ENCODE measurements at places on chromosomes 3 and 15. TPM values are rescaled to one million over a fixed set of nuclear protein-coding genes. Genes with fewer than 3 reads are reported as not detected.
A peak's percentile ranks its signal among the peaks of the same experiment; 100 is the strongest.

Gene GABRA5
- total RNA-seq: 0.43 TPM

Gene ARHGEF26
- total RNA-seq: 1.7 TPM

Gene NRG4
- total RNA-seq: under 0.01 TPM

Gene RASGRF1
- total RNA-seq: 0.43 TPM

Gene GATM
- 0.32 TPM for total RNA-seq

Gene OR5K2
- total RNA-seq: not detected

Gene AGBL1
- total RNA-seq: not detected

GRCh38 chr3:24332092-24332491 is 162.6 kb downstream of the THRB start:
- no peak for DNase-seq

DNA sequence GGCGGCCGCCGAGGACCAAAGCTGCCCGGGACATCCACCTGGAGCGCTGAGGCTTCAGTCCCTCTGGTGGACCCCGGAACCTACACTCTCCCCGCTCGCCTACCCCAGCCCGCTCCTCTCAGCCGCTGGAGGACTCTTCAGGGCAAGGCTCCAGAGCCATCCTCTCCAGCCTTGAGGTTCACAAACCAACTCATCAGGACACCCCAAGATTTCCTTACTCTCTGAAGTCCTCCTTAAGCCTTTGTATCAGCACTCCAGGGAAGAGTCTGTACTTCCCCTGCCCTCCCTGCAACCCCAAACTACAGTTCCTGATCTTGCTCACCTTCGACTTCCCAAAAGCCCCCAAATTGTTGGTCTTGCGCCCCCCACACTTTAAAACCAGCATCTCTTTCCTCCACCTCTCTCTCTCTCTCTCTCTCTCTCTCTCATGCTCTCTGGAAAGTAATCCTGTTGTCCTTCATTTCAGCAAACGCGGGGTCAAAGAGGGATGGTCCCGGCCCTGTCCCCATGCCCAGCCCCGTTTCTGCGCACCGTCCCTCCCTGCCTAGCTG is 438 bp downstream of the THBS1 start:
- DNase-seq: no peak

DNA sequence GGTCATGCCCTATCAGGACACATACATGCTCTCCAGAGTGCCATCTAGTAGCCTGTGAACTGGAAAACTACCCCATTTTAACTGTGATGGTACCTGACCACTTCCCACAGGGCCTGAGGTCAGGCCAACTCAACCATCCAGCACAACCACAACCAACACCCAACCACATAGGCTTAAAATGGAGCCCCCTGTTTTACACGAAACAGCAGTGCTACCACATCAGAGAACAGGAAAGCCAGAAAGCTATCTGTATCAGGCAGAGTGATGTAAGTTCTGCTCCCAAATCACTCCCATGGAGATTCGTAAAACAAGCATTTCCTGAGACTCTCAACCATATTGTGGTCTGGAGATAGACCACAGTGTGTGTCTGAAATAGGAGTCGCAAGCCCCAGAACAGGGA is 1017.3 kb upstream of the EPHA6 start:
- DNase-seq: no peak

- peak; percentile 60 for DNase-seq
These were observed 12.6 kb upstream of the GOLGA6L7 start for GRCh38 chr15:28861031-28861534.

DNA sequence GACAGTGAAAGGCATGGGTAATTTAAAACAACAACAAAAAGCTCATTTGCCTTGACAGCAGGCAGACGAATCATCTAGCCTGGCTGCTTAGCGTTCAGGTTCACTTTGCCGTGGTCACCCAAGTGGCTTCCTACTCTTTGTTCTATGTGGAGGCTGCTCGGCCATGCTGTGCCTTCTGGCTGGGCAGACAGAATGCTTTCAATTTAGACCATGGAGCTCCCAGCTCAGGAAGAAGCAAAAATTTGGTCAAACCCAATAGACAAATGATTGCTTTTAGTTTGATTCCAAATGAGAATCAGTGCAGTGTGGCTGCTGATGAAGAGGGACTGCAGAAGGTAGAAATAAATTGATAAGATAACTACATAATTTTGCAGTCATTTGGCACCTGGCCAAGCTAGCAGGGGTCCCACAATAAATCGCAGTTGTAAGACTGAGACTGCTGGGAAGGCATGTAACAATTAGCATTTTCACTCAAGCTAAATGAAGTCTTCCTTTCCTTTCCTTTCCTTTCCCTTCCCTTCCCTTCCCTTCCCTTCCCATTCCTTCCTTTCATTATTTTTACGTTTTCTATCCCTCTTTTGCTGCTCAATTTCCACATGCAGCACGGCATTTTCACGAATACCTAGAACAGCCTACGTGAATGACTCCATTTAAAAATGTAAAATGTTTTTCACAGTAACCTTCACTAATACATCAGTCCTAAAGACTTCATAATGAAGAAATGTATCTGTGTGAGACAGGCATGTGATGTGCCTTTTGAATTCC is 360.4 kb upstream of the TGFBR2 start:
- DNase-seq: no peak

DNA sequence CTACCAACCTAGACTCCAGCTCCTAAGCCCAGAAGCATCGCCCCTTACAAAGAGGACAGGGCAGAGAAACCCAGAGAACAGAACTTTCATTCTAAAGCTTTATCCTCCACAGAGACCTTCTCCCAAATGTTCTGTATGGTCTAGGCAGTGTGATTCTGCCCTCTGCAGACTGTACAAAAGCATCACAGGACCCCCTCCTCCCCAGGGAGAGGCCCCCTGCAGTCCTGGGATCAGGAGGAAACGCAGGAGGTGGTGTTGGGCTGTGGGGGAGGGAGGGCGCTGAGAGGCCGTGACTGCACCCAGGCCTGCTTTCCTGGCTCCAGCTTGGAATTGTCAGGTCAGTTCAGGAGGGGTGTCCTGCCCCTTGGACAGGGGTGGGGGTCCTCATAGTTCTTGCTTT is 101.3 kb downstream of the DGKG start:
- no peak for DNase-seq

GRCh38 chr3:54557538-54558428 is 370.1 kb downstream of the LRTM1 start:
- no peak for DNase-seq

GRCh38 chr15:66986951-66987350 is 78.5 kb upstream of the SMAD3 start:
- DNase-seq: no peak

DNA sequence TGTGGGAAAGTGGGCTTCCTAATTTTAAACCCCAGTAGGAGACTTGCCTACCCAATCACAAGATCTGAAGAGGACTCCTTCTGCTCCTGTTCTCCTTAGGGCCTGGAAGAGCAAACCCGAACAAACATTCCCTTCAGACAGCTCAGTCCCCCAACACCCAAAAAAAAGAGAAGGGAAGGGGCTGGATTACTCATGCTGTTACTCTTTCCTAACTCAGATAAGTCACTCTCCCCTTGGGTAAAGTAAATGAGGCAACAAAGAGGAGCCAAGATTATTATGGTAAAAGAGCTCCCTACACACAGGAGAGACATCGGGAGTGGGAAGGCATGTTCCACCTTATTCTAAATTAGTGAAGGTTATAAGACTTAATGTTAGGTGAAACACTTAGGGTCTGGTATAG is 18.1 kb upstream of the LEKR1 start:
- DNase-seq: no peak

GRCh38 chr3:73827725-73828211 is 203.0 kb upstream of the PDZRN3 start:
- no peak for DNase-seq

DNA sequence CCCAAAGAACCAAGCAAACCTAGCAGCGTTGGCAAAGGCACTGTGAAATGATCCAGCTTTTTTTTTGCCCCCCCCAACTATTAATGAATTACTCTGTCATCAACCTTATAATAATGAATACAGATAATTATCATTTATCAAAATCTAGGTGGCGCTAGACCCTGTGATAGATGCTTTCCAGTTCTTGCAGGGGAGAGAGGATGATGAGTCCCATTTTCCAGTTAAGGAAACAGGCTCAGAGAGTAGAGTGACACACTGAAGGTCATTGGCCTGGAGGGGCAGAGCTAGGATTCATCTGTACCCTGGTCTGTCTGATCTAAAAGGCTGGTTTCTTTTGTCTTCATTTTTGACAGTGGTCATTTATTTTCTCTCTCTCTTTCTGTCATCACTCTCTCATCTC is 5.0 kb downstream of the ACOX2 start:
- DNase-seq: no peak

- peak; percentile 63 for DNase-seq
These were observed 34.4 kb downstream of the CA12 start for GRCh38 chr15:63347074-63347857.

- no peak for DNase-seq
These were observed 57.2 kb upstream of the MCF2L2 start for GRCh38 chr3:183485585-183485984.

- no peak for DNase-seq
These were observed 51.2 kb downstream of the CHAC1 start for GRCh38 chr15:41004490-41004889.

DNA sequence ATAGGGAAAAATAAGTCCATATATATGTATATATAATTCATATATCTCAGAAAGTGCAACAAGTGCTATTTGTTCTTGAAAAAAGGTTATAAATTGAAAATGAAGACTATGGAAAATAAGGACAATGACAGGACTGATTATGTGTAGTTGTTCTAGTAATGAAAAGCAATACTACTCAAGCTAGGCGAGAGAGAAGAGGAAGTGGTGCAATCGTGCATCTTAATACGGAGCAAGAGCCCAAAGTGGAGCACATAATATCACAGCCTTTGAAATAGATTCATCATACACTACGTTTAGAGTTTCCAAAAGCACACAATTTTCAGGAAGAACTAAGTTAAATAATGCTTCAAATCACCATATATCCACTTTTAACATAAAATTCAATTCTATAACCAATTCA is 87.9 kb downstream of the ULK4 start:
- no peak for DNase-seq

- no peak for DNase-seq
These were observed 123.2 kb downstream of the BDH1 start for GRCh38 chr3:197432384-197433127.

GRCh38 chr3:183527428-183528379 is 27.8 kb downstream of the KLHL6 start:
- DNase-seq: no peak

- peak; percentile 87 for DNase-seq
These were observed 78.1 kb upstream of the LMOD3 start for GRCh38 chr3:69200384-69201068.

DNA sequence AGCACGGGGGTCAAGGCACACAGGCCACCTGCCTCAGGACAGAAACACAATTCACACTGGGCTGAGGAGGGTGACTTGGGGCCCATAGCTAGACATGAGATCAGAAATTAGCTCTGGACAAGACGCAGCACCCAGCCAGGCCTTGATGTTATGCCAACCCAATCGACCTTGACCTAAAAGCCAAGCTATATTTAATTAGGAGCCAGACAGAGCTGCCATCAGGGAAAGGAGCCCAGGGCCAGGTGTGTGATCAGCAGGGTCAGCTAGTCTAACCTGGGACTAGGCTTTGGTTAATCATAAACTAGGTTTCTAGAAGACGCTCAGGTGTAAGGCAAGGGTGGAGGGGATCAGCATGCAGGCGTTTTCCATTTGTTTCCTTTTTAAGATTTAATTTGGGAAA is 23.9 kb upstream of the SLC25A36 start:
- DNase-seq: no peak

DNA sequence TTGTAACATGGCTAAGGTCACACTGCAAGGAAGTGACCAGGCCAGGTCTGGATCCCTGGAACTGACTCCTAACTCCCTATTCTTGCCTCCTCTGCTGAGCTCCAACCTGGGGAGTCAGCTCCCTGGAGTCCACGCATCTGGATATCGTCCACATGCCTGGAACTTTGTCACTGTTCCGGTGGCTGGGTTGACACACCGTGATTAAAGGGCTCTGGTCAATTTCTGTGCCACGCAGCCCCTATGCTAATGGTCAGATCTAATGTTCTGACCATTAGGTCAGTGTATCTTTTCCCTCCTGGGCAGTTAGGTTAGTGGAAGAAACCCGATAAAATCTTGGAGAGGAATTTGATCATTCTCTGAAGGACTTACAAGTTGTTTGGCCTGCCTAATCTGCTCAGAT is 1.6 kb upstream of the TPM1 start:
- no peak for DNase-seq

GRCh38 chr3:56200251-56200650 is 268.0 kb downstream of the ERC2 start:
- DNase-seq: no peak

DNA sequence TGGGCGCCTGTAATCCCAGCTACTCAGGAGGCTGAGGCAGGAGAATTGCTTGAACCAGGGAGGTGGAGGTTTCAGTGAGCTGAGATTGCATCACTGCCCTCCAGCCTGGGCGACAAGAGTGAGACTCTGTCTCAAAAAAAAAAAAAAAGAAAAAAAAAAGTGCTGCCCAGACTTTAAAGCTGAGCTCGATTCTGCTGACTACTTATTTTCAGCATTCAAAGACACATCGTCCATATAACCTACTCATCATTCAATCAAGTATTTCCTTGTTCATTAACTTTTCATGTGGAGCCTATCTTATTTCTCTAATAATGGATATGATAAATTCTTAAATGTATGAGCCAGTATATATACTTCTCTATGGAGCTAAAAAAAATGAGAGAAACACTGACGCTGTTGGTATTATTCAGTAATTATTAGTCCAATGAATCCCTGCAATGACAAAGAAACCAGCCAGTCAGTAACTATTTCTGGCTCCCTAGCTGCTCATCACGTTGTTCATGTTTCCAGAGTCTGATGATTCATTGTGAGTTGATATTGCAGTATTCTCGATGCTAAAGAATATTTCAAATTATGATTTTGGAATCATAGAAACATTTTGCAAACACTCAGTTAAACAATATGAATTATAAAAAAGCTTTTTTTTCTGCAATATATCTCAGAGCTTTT is 111.9 kb downstream of the RAP2B start:
- DNase-seq: peak; percentile 15

DNA sequence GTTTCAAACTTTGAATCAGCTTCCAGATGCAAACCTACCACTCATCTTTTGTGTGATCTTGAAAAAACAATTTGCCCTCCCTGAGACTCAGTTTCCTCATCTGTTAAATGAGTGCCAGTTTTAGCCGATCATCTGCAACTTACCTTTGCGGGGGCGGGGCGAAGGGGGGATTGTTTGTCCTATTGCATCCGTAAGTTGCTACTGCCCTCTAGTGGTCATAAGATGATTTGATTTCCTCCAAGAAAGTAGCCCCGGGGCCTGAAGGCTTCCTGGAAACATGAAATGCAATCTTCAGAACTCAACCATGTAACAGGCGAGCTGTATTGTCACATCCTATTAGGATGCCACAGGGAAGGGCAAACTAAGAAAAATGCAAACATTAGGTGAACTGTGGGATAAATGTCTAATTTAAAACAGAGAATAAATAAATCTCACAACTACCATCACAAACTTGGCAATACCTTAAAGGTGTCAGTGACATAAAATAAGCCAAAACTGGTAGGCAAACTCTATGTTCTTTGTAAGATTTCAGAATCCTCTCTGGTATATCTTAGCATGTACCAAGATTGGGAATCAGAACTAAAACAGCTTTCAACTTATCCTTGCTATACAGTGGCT is 63.5 kb upstream of the CLDN18 start:
- peak; percentile 72 for DNase-seq

DNA sequence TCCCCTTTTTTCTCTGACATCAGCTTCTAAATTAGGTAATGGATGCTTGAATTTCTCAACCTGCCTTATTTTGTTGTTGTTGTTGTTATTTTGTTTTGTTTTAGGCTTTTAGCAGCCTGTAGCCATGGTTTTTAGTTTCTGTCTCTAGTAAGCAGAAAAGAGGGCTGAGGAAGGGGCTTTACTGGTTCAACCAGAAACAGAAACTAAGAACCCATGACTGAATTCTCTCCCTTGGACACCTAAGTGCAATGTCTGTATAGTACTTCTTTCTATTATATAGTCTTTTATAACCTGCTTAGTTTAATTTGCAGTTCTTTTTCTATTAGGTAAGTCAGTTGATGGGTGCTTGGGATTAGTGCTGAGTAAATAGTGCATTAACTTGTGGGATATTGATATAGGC is 129.0 kb downstream of the BBX start:
- DNase-seq: no peak
